NCI-H1105 (cell line): ENCODE measurements at places on chromosomes 6 and 20.

DNA sequence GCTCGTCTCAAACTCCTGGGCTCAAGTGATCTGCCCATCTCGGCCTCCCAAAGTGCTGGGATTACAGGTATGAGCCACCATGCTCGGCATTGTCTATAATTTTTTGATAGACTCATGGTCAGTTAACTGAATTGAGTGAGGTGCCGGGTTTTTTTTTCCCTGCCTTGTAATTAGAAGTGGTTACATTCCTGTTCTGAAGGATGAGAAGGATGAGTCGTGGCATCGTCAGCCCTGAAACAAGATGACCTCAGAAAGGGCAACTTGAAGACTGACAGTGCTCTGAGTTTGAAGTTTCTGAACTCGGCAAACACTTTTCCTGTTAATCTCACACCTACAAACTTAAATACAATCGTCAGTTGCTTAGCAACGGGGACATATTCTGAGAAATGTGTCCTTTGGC lies 158.7 kb upstream of the PDE10A start:
- DNase-seq = no peak

- DNase-seq = no peak
These were observed 24.9 kb downstream of the DEFB125 start for GRCh38 chr20:112396-112795.

DNA sequence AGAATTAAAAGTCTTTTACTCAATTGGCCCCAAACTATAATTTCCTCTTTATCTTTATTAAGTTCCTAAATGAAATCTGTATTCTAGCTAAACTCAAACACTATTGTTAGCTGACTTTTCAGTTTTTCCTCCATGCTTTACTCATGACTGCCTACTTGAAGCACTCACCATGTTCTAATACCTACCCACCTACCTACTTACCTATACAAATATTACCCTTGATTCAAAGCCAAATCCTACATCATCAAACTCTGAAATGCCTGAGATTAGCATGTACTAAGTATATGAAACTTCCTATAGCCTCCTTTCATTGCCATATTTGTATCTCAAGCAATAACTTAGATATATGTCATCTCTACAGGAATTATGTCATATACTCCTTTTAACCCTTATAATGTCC lies 259.7 kb downstream of the HDGFL1 start:
- no peak for DNase-seq

DNA sequence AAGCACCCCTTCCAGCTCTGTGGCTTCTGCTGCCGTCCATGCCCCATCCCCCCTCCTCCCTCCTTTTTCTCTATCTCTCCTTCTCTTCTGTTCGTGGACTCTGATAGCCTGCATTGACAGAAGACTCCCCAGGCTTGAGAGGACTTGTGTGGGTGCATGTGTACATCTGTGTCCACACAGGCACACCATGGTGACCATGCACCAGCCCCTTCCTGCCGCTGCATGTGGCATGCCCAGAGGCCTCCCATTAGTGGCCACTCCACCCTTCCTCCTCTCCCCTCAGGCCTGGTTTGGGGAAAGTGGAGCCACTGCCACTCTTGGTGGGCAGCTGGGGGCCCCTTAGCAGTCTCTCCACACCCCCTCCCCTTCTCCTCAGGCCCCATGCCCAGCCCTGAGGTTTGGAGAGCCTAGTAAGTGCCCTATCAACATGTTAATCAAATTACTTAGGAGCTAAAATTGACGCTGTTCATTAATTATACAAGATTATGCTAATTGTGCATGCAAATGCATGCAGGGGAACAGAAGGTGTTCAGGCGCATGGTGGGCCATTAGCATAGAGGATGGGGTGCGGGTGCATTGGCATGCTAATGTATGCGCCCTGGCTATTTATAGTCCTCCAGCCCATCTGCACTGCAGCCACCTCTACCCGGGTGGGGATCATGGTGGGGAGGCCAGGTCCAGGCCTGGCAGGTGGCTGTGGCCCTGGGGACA lies 45.9 kb downstream of the EBF4 start:
- no peak for DNase-seq

DNA sequence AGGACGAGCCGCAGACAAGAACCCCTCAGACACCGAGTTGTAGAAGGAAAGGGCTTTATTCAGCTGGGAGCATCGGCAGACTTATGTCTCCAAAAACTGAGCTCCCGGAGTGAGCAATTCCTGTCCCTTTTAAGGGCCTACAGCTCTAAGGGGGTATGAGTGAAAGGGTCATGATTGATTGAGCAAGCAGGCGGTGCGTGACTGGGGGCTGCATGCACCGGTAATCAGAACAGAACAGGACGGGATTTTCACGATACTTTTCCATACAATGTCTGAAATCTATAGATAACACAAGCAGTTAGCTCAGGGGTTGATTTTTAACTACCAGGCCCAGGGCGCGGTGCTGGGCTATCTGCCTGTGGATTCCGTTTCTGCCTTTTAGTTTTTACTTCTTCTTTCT lies 226.4 kb upstream of the PLCB4 start:
- no peak for DNase-seq

DNA sequence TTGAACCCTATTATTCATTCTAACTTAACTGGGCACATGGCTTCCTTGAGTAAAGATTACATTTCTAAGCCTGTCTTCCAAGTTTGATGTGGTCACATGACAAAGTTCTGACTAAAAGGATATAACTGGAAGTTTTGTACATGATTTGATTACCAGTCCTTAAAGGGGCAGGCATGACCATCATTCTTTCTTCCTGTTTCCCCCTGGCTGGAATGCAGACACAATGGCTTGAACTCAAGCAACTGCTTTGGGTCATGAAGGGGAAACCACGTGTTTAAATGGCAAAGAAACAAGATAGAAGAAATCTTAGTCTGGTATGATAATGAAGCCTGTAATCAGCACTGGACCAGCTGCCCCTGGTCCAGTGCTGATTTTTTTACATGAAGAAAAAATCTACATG lies 15.6 kb upstream of the SHLD1 start:
- no peak for DNase-seq

- DNase-seq = no peak
These were observed 10.0 kb upstream of the L3MBTL3 start for GRCh38 chr6:130008236-130008873.

DNA sequence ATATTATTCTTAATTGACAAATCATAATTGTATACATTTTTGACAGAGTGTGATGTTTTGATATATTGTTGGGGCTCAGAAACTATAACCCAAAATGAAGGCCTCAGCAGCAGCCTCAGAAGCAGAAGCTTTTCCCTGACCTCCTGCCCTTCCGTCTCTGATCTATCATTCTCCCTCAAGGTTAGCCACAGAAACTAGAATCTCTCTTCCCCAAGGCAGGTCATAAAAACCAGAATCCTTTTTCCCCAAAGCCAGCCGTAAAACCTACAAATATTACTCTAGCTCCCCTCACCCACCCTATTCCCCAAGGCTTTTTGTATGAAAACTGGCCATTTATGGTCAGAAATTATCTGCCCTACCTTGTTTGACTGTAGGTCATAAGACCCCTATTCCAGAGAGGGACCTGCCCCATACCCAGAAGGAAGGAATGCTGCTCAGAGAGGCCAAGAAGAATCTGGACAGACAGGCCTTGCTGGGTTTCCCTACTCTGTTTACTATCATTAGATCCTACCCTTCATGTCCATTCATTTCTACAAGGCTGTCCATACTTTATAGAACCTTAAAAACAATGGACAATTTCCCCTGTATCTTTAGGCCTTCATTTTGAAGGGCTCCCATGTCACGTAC lies 14.5 kb downstream of the OR2B2 start:
- no peak for DNase-seq

GRCh38 chr6:118316796-118317384 lies 231.2 kb upstream of the PLN start:
- DNase-seq = no peak

DNA sequence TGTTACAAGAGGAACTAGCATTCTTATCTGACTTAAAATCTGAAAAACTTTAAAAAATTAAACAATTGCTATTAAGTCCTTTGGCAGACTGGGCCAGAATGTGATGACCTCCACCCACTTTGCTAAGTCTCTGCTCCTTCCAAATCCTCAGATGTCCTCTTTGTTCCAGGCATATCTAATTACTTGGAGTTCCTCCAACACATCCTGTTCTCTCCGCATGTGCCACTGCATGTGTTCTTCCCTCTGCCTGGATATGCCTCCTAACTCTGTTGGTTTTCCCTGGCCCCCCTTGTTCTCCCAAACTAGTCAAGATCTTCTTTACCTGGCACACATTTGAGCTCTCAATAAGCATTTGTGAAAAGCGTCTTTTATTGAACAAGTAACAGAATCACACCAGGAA lies 23.1 kb downstream of the ELOVL2 start:
- no peak for DNase-seq

GRCh38 chr6:49980898-49981297 lies 11.5 kb upstream of the DEFB113 start:
- DNase-seq = no peak

GRCh38 chr20:62558779-62559178 lies 83.0 kb upstream of the GATA5 start:
- no peak for DNase-seq

DNA sequence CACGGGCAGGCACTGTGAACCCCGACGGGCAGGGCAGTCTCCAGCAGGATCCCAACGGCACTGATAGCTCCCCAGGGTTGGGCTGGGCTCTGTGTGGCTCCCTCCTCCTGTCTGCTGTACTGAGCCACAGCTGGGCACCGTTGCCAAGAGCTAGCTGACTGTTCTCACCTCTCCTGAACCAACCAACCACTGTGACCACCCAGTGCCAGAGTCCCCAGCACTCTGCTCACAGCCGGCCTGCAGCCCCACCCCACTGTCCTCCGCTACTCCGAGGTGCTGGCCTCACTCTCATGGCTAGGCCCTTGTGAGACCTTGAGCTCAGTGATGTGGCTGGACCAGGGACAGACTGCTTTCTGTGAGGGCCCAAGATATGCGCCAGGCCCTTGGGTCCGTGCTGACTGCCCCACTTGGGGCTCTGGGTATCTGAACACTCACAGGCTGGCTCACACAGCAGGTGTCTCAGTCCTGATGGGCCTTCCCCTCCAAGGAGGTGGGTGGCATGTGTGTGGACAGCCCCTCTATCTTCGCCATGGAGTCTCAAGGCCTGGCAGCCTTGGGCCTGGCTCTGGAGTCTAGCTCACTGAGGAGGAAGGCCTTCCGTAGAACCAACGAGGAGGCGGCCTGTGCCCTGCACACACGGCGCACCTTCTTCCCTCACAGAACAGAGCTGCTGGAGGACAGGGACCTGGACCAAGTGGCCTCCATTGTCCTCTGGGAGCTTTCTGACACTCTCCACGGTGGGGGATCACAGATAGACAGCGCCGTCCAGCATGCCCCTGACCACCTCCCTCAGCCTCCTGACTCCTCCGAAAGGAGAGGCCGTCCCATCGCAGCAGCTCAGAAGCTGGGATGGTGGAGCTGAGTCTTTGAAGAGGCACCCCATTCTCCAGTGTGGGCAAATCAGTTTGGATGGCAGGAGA lies 53.5 kb downstream of the TCP11 start:
- DNase-seq = no peak

GRCh38 chr20:24165301-24166122 lies 176.9 kb upstream of the GGTLC1 start:
- DNase-seq = no peak

GRCh38 chr6:124283486-124283885 lies 479.8 kb downstream of the NKAIN2 start:
- no peak for DNase-seq

DNA sequence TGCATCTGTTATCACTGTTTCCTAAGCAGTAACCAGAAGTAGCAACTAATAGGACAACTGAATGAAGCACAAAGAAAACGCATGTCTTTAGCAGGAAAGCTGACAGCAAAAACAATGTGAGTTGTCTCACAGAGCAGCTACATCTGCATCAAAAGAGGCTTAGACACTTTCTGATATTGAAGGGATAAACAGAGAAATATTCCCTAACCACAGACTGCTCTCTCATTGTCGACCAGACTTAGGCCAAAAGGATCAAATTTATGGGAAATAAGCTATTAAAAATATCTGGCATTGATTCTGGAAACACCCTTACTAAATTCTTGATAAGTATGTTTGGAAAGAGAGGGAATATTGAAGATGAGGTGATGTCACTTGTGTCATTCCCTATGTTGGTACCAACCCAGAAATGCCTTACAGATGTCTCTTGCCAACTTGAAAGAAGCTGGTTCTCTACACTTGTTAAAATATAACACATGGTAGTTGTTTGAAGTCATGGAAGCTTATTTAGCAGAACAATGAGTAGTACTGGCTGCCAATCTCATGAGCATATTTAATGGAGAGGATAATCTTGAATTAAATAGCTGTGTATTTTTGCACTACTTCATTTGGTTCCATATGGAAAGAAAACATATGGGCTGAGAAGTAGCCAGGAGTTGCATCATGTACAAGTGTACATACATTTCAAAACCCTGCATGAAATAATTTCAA lies 929.3 kb upstream of the MAN1A1 start:
- no peak for DNase-seq

DNA sequence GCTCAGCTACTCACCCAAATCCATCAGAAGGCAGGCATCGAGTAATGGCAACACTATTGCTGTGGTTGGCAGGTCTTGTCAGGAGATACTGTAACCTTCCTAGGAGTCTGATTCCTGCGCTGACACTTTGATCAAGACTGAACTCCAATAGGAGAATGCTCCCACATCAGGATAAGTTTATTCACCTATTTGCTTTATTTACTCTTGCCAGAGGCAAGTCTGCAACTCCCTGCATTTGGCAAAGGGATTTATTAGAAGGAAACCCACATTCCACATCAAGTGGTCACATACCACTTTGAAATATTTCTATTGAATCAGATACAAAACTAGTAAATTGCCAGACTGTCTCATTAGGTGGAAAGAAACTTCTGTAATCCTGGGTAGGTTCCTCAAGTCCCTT lies 43.5 kb downstream of the ZFAND3 start:
- DNase-seq = no peak

DNA sequence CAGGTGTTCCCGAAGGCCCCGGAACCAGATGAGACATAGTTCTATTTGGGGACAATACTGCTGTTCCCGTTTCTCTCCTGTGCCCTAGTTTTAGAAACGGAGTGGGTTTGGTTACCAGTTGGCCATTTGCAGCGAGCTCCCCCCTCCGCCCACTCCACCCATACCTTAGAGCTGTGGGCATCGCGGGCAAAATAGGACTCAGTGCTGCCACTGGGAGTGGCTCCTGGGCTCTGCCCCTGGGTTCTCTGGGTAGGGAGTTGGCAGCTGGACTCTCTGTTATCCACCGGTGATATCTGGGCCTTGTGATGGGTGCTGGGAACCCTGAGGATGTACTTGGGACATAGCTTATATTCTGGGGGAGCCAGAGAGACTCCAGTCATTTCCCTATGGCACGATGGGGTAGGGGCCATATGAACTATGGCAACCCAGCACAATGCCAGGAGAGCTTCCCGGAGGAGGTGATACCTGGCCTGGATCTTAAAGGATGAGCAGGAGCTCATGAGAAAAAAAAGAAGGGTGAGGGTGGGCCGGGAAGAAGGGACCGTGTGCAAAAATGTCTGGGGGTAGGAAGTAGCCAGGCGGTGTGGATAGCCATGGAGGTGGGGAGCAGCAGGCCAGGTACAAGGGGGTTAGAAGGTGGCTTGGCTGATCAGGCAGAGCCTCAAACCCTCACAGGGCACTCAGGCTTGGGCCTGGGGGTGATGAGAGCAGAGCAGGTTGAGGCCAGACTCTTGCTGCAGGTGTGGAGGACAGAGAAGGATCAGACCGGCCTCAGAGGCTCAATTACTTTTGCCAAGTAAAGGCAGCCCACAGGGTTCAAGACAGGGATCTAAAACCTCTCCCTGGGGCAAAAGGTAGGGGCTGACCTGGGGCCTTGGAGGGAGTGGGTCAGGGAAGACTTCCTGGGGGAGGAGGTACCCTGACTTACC lies 9.6 kb downstream of the SRC start:
- DNase-seq = no peak

- no peak for DNase-seq
These were observed 829 bp upstream of the NOTCH4 start for GRCh38 chr6:32224696-32225095.

GRCh38 chr6:139657119-139657518 lies 282.7 kb upstream of the CITED2 start:
- no peak for DNase-seq
